ENCODE measurements at places on chromosomes 4 and X. TPM values are rescaled to one million over a fixed set of nuclear protein-coding genes. Genes with fewer than 3 reads are reported as not detected.

Gene HSFX3
- not detected for total RNA-seq

DNA sequence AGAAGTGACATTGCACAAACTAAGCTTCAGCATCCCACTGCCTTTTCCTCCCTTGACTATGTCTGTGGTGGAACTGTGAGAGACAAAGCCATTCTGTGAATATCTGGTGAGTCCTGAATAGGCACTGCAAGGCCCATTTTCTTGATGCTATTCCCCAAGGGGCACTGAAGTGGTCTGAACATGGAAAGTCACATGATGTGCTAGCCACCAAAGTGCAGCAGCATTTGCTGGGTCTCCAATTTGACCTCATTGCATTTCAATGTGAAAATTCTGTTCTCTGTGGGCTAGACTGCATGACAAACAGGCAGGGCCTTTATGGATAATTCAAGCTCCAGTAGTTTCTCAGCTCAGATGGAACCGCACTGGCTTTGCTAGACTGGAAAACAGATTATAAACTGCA is 627.4 kb upstream of the BOD1L1 start:
- H3K4me1 ChIP-seq: no peaks in the 10 kb centered on the region
- no peaks in the 10 kb centered on the region for H3K27me3 ChIP-seq
- no peak overlapping the region for H3K27ac ChIP-seq

DNA sequence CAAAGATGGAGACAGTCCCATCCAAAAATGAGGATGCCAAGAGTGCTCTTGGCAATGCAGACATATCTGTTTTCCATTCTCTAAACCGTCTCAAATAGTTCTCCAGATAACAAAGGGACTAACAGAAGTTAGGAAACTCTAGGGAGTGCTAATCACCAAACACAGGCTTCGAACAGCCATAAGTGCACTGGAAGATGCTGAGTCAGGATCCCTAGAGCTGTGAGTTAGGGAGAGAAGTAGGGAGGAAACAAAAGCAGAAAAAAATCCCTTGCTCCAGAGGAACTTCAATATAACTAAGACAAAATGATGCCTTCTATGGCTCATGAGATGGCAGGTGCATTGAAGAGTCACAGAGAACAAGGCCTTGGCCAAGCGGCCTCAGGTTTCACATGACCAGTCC is 251.0 kb upstream of the PPARGC1A start:
- no peak overlapping the region for H3K27ac ChIP-seq
- no peaks in the 10 kb centered on the region for H3K27me3 ChIP-seq
- H3K4me1 ChIP-seq: peaks cover 6% of the 10 kb centered on the region
- DNase-seq: no peak
- no peak overlapping the region for H3K4me3 ChIP-seq
- no peaks in the 10 kb centered on the region for H3K36me3 ChIP-seq

- H3K36me3 ChIP-seq: peaks cover 6% of the 10 kb centered on the region
- H3K4me1 ChIP-seq: peaks cover 7% of the 10 kb centered on the region
- no peaks in the 10 kb centered on the region for H3K27me3 ChIP-seq
- no peak overlapping the region for H3K4me3 ChIP-seq
- H3K27ac ChIP-seq: peak overlapping the region; percentile 27
Observed at GRCh38 chr4:185682236-185682635, 129.8 kb downstream of the SORBS2 start.

Gene RPS6KA6
- not detected for total RNA-seq

DNA sequence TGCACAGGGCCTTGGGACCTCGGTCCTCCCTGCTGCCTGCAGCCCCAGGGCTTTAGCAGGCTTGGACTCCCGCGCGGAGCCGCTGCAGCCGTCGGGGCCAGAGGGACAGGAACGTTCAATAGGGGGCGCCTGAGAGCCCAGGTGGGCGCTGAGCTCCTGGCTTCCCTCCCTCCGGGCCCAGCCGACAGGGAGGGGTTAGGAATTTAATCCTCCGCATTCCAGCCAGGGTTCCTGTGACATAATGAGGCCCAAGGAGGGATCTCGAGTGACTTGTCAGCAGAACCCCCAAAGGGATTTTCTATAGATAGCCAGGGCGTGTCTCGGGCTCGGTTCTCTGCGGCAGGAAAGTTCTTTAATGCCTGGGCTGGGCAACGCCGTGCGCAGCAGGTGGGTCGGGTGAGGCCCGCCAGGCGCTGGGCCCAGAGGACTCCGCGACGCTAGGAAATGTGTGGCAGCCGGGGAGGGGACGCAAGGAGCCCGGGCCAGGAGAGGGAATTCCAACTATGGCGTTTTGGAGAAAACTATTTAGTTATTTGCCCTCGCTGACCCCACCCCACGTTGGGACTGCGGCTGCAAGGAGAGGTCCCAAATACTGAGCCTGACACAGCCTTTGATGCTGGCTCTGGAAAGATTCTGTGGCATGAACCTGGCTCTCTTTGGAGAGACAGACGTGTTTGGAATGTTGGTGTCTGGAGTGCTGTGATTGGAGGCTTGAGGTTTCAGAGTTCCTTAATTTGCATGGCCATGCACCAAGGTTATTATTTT is 285.2 kb upstream of the GATB start:
- no peaks in the 10 kb centered on the region for H3K4me1 ChIP-seq
- H3K4me3 ChIP-seq: no peak overlapping the region
- H3K27me3 ChIP-seq: no peaks in the 10 kb centered on the region
- H3K36me3 ChIP-seq: no peaks in the 10 kb centered on the region
- no peak for DNase-seq

Gene ADAM29
- not detected for total RNA-seq

Gene USP26
- not detected for total RNA-seq

Gene LUZP4
- total RNA-seq: not detected

DNA sequence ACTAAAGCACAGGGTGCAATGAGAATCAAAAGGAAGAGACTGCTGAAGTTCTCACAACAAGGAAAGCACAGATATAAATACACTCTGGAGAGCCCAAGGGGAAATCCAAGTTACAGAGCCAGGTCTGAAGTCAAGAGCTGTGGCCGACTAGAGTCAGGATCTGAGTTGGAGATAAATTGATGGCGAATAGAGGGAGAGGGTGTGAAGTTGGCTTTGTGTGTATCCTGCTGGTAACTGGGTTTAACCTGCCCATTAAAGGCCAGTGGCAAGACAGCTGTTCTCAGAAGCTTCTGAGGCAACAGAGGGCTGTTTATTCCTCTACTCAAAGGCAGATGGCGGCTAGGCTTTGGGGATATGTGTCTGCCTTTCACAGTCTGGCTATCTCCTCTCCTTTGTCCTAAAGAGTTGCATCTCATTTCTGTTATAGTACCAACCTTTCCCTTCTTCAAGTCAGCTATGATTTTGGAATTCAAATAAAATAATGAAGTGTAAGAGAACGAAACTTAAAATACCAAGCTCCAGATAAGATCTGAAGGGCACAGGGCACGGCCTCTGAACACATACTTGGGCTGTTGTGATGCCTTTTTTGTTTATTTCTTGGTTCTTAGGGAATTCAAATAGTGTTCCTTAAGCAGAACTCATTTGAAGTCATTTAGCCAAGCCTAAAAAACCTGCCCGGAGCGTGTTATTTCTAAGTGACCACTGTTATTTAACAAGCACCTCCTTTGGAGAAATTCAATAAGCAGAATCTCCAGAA is 142.1 kb downstream of the APBB2 start:
- peaks cover 42% of the 10 kb centered on the region for H3K4me1 ChIP-seq
- no peaks in the 10 kb centered on the region for H3K27me3 ChIP-seq
- H3K4me3 ChIP-seq: no peak overlapping the region
- no peak for DNase-seq
- peaks cover 27% of the 10 kb centered on the region for H3K36me3 ChIP-seq

Measured in MCF 10A (cell line).